ENCODE measurements at places on chromosomes 5 and 9.

DNA sequence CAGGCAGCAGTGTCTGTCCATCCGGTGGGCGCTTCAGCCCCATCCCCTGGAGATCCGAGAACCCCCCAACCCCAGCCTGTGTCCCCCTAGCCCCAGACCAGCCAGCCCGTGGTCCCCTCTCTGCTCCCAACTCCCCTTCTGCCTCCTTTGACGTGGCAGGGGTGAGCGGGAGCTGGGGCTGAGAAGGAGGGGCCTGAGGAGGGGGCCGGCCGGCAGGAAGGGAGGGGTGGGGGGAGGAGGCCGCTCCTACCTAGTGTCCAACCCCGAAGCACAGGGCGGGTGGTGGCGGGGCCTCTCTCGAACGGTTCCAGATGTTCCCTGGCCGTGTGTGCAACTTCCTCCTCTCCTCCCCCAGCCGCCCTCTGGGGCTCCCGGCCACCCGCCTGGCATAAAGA is 31.0 kb downstream of the GOLGA2 start:
- DNase-seq, result no peak

- DNase-seq, result no peak
Observed at GRCh38 chr9:109310486-109310901, 10.4 kb downstream of the EPB41L4B start.

DNA sequence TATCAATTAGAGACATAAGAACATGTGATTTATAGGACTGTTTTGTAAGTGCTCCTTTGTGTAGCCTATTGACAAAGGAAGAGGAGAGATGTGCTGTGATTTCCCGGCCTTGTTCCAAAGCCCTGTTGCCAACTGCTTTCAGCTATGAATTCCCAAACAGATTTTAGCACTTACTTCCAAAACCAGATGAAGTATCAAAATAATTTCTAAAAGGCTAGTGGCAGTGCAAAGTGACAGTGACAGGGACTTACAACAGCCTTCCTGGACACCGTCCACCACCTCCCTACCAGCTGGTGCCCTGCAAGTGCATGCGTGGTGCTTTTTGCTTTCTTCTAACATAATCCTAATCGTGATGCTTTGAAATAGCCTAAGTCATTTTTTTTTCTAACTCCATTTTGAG is 254.1 kb upstream of the ACTBL2 start:
- no peak for DNase-seq

DNA sequence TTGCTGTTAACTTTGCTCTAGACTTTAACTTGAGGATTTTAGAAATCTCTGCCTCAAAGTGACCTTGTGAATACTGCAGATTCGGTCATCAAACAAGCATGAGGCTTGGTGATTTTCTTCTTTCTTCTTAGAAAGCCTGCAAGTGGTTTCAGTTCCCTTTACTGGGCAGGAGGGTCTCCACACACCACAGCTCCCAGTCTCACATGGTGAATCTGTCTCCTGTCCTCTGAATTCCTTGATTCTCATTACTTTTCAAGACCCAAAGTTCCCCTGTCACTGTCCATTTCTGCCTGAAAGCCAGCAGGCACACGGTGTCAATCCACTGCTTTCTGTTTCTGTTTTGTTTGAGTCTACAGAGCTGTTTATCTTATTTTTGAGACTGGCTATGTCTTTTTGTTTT is 14.1 kb downstream of the HSPB3 start:
- no peak for DNase-seq

DNA sequence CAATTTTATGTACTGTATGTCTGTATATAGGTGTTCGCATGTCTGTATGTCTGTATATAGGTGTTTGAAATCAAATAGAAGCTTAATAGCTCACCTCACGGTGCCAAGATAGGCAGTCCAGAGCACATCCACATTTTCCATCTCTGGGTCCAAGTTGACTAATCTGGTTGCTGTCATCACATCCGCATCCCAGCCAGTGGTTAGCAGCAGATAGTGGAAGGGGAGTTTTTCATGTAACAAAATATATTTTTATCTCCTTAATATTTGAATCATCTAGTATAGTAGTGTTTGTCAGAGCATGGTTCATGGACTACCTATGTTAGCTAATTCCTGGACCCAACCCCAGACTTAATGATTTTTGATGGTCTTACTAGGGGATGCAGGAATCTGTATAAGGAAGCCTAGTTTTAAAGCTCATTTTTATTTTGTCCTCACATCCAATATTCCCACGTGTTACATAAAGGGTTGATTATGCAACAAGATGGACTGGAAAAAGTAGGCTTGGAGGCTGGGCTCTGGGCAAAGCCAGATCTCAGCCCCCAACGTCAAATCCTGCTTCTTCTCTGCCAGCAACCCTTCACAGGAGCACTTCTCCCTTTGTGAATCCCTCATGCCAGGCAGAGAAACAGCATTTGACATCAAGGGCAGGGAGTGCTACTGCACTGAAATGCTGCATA is 219.7 kb downstream of the ZSWIM6 start:
- no peak for DNase-seq

GRCh38 chr9:37566716-37567115 is 9.5 kb downstream of the FBXO10 start:
- DNase-seq, result no peak

GRCh38 chr9:137315581-137316011 is 13.5 kb upstream of the NRARP start:
- no peak for DNase-seq

DNA sequence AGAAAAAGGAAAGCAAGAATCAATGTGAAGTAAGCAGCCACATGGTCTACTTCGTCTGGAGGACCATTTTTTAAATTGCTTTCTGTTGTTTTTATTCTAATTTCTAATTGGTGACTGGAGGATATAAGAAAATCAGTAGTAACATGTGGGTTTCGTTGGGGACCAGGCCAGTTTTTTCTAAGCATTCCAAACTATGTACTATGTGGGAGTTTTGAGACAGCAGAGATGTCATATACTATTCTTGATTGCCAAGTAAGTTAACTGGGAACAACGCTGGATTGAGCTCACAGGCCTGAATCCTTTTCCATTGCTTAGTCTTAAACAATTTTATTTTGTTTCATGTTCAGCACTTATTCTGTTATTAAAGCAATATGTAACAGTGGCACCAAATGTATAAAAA is 225.7 kb downstream of the TMEM167A start:
- no peak for DNase-seq

DNA sequence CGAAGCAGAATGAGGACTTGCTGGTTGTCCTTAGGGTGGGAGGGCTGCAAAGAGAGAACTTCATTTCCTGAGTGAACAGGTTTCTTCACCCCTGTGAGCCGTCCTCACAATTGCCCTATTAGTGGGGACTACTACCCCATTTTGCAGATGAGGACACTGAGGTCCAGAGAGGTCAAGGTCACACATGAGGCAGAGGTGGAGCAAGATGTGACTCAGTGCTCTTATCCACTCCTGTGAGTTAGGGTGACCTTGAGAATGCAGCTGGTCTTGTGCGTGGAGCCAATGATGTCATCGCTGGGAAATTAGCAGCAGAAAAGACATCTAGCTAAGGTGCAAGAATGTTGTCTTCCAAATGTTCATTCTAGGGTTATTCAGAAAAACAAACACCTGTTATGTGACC is 26.9 kb downstream of the GPRIN1 start:
- DNase-seq, result no peak

GRCh38 chr5:81556809-81557208 is 162.9 kb upstream of the ACOT12 start:
- no peak for DNase-seq

DNA sequence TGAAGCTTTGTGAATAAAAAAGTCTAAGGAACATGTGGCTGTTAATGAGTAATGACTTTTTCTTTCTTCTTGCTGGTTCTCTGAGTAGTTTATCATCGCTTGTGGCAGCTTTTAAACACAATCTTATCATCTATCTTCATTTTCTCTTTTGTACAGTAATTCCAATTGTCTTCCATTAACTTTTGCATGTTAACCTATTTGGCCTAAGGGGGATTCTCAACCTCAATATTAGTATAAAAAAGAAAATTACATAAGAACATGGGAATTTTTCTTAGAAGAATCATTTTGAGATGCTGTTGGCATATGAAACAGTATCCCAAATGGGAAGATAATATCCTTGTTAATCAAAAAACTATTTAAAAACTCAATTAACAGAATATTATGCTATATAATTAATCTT is 179.7 kb upstream of the GPR151 start:
- no peak for DNase-seq

DNA sequence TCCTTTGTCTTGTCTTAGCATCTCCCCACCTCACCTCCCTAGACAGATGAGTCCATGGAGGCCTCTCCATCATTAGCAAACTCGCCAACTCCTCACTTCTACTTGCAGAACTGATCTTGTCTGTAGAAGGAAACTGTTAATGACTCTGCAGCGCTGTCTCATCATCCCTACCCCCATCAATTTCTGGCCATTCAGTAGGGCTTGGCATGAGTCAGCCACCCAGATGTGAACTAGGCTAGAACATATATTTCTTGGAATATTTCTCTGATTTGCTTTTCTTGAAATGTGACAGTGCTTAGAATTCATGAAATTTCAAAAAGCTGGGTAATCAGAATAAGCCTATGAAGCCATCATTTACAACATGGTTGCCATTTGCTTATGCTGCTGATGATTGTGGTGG is 1125.0 kb upstream of the DMAC1 start:
- DNase-seq, result no peak

DNA sequence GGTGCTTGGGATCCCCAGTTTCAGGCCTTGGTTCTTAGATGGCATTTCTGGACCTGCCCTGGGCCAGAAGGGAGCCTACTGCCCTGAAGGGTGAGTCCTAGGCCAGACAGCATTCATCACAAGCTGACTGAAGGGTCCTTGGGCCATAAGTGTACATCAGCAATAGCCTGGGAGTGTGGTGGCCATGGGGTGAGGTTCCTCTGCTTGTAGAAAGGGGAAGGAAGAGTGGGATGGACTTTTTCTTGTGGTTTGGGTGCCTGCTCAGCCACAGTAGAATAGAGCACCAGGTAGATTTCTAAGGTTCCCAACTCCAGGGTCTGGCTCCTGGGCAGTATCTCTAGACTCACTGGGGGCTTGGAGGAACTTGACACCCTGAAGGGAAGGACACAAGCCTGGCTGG is 95.2 kb upstream of the PHF24 start:
- DNase-seq, result no peak

DNA sequence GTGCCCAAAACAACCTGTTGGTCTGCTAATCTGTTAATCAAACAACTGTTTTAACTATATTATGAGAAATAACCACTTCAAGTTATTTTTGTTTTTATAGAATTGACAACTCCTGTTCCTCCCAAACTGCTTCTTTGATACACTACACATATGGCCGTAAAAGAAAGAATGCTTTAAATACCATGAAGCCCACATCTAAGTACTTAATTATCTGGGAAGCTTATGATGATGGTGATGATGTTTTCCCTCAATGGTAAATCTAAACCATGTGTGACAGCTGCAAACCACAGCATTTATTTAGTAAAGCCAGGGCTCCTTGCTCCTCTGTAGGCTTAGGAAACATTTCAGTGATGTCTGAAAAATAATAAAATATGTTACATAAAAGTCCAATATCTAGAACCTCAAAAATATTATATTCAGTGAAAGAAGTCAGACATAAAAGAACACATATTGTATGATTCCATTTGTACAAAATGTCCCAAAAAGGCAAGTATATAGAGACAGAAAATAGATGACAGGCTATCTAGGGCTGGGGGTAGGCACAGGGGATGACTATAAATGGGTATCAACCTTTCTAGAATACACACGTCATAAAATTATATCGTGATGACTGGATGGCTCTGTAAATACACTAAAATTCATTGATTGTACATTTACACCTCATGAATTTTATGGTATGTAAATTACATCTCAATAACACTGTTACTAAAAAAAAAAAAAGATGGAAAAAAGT is 154.1 kb downstream of the EFNA5 start:
- no peak for DNase-seq

- no peak for DNase-seq
Observed at GRCh38 chr5:168104811-168105481, 186.5 kb upstream of the WWC1 start.

DNA sequence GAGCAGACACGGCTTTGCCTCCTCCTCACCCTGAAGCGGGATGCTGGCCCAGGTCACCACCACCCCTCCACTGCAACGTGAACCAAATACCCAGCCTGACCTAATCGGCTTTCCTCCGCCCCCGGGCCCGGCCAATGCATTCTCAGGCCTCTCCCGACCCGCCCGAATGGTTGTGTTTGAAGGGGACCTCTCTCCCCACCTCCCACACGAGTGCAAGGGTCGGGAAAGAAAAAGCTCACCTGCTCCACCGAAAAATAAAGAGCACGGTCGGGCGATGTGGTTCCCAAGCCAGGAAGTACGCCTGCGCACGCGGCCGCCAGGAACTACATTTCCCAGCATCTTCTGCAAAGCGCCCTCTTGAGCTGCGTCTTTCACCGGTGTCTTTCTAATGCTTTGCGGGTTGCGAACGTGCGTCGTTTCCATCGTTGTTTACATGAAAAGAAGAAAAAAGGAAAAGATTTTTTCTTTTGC is at the start of gene ZNF883:
ZNF883 (minus strand) TSS at position 282 of the 471 bp plus-strand sequence.
- DNase-seq, result no peak

DNA sequence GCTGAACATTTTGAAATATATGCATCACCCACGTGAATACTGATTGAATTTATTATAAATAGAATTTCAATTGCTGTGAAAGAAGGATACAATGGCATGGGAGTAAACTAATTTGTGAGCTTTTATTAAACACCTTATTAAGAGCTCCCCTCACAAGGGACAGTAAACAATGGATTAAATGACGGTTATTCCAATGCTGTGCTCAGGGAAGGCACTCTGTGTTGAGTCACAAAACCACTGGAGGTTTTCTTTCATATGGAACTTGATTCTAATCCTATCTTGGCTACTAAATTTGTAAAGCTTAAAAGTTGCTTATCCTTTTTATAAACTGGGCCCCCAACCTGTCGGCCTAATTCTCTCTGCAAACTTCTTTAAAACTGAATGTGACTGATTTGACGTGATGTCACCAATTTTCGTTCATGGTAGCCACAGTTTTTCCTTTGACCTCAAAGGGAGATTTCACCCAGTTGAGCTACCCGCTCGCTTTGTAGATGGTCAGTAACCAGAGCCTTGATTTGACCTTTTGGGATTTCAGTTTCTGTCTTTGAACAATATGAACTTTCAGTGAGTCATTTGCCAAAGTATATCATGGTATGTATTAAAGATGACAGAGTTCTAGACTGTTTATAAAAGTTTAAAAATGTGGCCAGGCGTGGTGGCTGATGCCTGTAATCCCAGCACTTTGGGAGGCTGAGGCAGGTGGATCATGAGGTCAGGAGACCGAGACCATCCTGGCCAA is 61.3 kb upstream of the PIK3R1 start:
- DNase-seq, result no peak

DNA sequence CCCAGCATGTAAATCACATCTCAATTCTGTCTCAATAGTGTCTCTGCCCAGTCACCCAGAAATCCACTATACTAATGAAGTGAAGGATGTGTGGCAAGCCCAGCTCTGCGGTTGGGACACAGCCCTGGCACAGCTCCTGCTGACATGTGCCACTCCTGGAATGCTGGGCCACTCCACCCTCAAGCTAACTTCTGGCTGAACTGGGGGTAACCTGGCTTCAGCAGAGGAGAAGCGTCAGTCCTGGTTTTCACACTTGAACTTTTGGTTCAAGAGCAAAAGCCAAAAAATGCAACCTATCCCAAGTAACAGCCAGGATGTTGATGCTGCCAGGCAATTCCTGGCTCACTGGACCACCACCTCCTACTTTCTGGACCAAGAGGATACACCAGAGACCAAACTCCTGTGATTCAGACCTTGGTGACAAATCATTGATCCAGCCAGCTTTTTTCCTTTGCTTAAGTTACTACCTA is 86.4 kb downstream of the ARRDC3 start:
- no peak for DNase-seq

GRCh38 chr5:125196481-125197111 is 450.2 kb upstream of the ZNF608 start:
- DNase-seq, result no peak

- DNase-seq, result no peak
Observed at GRCh38 chr9:96015876-96016686, 140.6 kb downstream of the ERCC6L2 start.
